Esophagus squamous epithelium (tissue), 5 donors: ENCODE measurements at places on chromosomes 4 and X.

- no peak for DNase-seq
Measured at GRCh38 chr4:53532521-53532920, 58.8 kb downstream of the LNX1 start.

- DNase-seq, result no peak
Measured at GRCh38 chr4:37825968-37826294, 555 bp upstream of the PGM2 start.

DNA sequence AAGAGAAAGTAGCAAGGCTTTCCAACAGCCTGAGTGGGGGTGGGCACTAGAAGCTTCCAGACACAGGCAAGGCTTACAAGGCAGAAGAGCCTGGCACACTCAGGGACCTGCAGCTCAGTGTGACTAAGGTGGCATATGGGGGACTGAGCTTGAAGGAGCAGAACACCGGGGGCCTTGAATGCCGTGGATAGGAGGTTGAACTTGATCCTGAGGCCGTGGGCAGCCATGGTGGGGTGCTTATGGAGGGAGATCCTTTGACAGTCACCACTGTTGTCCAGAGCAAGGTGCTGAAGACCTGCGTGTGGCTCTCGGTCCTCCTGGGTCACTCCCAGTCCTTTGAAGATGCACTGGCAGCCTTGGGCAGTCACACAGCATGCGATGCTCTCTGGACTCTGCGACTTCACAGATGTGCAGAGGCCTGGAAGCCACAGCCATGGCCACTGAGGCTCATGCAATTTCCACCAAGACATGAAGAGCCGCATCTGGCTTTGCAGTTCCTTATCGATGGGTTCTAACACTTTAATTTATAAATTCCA is 18.3 kb downstream of the C4orf50 start:
- DNase-seq, result no peak

DNA sequence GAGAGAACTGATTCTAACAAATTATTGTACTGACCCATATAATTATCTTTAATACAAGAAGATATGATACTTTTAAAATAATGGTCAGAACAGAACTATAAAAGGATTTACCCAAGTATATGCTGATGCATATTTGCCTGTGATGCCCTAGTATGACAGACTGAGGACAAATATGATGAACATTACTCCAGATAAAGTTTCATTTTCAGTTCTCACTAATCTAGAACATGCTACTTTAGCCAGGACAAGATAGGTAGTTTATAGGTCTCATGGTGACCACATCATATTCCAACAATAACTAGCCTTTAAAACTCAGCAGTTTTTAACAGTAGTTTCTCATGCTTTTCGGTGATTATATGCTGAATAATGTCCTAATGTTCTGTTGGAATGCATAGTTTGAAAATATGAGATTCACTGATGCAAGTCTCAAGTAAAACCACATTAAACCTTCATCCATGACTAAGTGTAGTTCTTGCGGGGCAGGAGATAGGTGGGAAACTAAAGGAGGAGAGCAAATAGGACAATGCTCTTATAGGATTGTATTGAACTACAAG is 295.2 kb upstream of the AGA start:
- no peak for DNase-seq

- DNase-seq, result no peak
Measured at GRCh38 chr4:140057701-140058100, 96.3 kb downstream of the MAML3 start.
